ENCODE measurements at places on chromosomes 2 and 18.
A peak's percentile ranks its signal among the peaks of the same experiment; 100 is the strongest.

DNA sequence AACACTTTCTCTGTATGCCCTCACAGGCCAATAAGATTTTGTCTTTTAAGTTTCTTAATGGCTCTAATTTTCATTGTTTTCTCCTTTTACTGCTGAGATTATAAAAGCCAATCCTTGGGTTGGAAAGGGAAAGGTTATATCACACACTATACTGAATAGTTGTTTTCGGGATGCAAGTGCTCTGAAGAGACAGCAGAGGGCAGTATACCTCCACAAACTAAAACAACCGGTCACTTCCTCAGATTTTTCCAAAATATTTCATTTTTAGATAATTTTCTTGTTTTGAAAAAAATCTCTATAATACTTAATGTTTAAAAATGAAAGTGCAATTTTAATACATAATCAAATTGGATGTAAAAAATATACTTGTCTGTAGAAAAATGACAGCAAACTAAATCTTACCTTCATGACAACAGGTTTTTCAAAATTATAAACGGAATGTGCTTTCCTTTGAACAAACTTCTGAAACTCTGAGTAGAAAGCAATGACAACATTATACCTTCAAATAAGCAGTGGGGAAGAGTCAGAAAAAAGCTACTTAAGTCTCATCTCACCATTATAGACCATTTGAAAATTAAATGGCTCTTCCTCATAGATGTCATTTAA, 82.7 kb downstream of the ORC4 start:
- DNase-seq: no peak

DNA sequence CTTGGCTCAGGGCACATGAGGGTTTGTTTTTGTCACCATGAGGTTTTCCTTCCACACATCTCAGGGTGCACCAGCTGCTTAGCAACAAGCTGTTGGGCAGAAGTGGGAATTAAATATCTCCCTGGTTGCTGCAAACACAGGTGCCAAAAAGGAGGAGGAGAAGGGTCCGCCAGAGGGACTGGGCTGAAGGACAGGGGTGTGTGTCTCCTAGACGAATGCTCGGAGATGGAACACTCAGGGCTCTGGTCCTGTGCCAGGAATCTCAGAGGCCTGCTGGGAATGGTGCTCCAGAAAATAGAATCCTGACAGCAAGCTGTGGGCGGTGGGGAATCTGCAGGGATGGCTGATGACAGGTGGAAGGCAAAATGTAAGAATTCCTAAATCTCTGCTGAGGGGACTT, 94.5 kb downstream of the VSNL1 start:
- no peak for DNase-seq

DNA sequence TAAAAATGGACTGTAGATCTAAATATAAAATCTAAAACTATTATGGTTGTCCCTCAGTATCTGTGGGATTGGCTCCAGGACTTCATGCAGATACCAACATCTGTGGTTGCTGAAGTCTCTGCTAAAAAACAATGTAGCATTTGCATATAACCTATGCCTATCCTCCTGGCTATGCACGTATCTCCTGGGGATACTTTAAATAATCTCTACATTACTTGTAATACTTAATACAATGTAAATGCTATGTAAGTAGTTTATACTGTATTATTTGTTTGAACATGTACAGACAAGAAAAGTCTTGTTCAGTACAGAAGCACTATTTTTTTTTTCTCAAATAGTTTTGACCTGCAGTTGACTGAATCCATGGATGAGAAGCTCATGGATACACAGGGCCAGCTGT, 134.9 kb downstream of the ZAP70 start:
- no peak for DNase-seq

GRCh38 chr18:50397023-50397422, 22.2 kb downstream of the SKA1 start:
- DNase-seq: no peak

- DNase-seq: peak; percentile 17
These were observed 173.4 kb downstream of the EIPR1 start for GRCh38 chr2:3204031-3204821.

DNA sequence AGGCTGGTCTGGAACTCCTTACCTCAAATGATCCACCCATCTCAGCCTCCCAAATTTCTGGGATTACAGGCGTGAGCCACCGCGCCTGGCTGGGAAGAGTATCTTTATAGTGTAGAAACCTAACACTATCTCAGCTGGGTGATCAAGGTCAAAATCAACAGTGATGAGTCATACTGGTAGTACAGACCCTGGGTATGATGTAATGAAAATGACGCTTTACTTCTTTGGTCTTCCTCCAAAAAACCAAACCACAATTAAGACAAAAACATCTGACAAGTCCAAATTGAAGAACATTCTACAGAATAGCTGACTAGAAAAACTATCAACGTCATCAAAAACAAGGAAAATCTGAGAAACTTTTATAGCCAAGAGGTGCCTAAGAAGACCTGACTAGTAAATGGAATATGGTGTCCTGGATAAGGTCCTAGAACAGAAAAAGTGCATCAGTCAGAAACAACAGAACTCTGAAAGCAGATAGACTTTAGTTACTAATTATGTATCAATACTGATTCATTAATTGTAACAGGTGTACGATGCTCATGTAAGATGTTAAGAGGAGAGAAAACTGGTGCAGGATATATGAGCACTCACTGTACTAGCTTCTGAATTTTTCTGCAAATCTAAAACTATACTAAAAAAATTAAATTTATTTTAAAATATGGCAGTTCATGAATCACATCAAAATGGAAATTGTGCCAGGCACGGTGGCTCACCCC, 25.4 kb downstream of the PDCL3 start:
- DNase-seq: peak; percentile 73

DNA sequence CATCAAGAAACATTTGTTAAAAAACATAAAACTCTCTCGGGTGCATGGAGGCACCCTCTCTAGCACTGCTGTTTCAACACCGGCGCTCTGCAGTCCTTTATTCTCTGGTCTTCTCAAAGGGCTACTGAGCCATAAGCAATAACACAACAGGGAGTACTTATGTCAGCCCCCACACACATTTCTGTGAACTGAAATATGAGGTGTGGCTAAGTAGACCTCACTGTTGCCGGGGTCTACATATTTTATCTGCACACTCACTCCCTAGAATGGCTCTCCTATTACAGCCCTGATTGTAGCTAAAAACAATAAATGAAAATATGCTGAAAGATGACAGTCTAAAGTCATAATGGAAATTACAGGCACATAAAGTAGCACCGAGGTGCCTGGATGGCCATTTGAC, 235.1 kb downstream of the GRB14 start:
- DNase-seq: no peak

GRCh38 chr2:174039551-174040416, 74.6 kb upstream of the SP3 start:
- peak; percentile 78 for DNase-seq

DNA sequence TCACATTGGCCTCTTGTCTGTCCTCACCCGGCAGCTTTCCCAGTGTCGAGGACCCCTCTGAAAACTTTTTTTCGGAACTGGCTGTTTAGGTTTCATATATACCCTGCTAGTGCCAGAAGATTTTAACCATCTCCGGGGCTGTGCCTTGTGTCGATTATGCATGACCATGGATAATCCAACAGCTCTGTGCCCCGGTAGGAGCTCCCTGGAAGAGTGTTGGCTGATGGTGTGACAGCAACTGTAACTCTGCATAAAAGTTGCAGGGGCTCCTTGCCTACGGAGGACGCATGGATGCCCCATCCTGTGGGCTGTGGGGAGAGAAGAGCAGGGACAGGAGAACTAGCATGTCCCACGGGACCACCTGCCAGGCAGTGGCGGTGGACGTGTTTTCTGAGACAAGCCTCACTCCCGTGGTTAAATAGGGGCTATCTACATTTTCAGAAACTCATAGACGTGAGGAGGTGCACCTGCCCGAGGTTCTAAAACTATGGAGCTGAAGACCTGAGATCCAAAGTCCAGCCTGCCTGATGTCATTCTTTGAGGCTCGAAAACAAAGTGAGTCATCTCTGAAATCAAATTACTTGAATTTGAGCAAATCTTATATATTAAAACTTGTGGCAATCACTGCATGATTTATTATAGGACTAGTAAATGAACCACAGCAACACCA, 437.2 kb upstream of the HS6ST1 start:
- no peak for DNase-seq

DNA sequence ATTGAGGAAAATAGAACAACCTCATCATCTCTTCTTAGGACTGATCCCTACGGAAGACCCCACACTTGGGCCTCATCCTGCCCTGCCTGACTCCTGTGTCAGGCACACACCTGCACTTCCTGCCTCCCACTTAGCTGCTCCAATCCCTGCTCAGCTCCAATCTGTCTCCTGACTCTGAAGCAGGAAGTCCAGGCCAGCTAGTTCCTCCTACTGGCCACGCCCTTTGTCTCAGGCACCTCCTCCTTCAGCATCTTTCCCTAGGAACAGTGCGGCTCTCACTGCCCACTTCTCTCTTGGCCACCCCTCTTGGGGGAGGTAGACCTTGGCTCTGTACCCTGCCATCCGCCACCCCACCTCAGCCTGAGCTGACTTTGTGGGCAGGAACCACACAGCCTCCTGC, 135.8 kb downstream of the CELF4 start:
- no peak for DNase-seq

GRCh38 chr18:50973367-50974126, 5.7 kb downstream of the ELAC1 start:
- DNase-seq: no peak

GRCh38 chr2:208074610-208075356, 49.5 kb upstream of the PLEKHM3 start:
- DNase-seq: no peak

DNA sequence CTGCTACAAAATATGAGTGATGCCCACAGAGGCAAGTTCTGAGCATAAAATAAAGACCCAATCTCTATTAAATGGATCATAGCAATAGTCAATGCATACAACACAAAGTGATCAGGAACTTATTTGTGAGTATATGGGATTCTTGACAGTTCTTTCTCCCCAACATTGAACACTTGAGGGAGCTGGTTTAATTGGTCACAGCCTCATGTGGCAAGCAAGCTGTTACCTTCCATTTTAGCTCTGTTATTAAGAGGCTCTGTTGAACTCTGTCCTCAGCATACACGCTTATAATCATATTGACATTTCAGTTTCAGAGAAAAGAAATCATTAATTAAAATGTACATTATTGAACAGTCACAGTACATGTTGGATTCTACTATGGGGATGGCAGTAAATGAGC, 37.6 kb upstream of the PAX3 start:
- DNase-seq: no peak

DNA sequence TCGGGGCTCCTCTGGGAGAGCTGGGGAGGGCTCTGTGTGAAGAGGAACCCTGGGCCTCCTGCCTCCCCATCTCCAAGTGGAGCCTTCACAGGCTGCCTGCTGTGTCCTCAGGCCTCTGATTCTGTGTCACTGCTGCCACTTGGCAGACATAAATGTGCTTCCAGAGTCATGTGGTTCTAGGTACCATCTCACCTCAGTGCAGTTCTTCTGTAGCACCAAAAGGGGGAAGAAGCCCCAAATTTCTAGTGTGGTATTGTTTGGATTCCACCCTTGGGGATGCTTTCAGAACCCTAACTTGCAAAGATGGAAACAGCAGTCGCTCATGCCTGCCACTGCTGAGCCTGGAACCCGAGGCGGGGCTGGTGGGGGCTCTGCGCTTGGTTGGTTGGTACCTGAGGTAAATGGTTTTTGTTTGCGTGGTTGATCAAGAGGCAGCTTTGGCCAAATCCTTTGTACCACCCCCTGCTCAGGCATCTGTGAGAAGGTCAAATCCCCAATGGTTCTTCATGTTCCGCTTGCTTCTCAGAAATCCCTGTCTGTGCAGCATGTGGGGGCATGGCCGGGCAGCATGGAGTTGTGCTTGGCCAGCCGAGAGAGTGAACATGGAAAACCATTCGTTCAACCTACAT, 27.5 kb downstream of the COA5 start:
- no peak for DNase-seq

DNA sequence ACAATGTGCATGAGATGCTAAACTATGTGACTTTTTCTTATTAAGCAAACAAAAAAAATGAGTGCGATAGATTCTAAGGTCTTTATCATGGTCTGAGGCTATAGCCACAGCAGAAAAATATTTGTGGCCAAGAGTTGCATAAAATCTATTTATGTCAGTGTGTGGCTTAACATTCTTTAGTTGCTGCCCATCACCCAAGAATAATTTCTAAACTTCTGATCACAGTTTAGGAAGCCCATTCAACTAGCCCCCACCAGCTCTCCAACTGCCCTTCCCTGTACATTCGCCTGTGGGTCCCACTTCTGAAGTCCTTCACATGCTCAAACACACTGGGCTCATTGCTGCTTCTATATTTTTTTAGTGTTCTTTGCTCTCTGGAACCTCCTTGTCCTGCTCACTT, 107.1 kb downstream of the CTNNA2 start:
- DNase-seq: no peak

DNA sequence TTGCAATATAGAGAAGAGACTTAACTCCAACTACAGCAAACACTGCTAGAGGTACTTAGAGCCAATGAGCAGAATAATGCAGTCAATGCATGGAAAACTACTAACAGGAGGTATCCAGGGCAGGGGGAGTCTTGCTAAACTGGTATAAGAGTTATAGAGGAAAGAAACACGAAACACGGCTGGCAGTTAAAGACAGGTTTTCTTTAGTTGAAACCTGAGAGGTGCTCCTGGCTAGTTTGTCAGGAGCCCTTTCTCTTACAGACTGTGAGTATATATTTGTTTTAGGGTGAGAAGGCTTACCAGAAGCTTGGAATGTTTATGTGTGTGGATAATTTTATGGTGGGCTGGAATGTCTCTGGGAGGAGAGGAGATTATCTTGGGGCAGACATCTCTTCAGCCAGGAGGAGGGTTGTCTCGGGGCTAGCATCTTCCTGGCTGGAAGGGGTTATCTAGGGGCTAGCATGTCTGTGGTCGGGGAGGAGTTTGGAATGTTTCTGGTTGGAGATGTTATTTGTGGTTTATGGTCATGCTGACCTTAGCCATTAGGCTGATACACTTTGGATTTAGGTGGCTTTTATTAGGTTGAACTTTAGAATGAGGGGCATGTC, 1048.8 kb downstream of the DPP10 start:
- no peak for DNase-seq

- no peak for DNase-seq
These were observed 25.1 kb downstream of the MARCHF7 start for GRCh38 chr2:159737292-159737916.

DNA sequence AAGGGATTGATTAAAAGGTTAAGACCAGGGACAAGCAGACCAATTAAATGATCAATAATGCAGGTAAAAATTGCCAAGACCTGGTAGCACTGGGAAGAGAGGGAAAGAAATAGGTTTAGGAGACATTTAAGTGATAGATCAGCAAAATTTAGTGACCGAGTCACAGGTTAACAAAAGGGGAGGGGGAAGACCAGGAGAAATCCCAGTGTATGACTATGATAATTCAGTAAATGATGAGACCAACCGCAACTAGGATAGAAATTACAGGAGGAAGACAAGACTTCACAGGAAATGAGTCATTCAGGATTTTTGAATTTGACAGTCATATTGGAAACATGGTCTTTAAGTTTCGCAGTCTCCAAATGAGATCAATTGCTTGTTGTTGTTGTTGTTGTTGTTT, 62.9 kb downstream of the COBLL1 start:
- no peak for DNase-seq

DNA sequence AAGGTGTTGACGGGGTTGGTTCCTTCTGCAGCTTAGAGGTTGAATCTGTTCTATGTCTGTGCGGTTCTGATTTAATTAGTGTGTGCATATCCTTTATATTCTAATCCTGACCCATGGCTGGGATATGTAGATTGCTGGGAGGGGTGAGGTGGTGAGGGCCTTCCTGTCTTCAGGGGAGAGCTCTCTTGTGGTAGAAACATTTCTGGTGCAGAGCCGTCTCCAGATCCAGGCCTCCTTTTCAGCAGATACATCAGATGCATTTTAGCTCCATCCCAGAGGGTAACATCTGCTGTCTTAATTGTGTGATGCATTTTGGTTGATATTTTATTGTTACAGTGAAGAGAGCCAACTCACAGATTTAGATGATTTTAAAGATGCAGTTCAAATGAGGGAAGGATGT, 227.8 kb downstream of the AGAP1 start:
- DNase-seq: no peak

Data from GM13976 (cell line).